H7 (cell line): ENCODE measurements at places on chromosomes 4 and X.
A peak's percentile ranks its signal among the peaks of the same experiment; 100 is the strongest.

DNA sequence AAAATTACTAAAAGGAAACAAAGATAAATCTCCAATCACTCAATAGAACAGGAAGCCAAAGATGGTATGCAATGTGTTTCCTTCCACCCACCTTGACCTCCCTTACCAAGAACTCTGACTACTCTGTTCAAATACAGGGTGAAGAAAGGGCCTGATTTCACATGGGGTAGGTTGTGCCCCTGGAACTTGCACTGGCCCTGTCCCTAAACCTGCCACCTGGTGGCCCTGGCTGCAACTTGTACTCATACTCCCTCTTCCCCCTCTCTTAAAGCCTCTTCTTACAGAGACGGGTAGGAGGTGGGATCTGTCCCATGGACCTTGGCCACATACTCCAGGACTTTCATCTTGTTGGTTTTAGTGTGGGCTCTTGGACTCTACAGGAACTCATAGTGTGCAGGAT is 17.3 kb upstream of the TMEM185A start:
- peak; percentile 53 for DNase-seq

DNA sequence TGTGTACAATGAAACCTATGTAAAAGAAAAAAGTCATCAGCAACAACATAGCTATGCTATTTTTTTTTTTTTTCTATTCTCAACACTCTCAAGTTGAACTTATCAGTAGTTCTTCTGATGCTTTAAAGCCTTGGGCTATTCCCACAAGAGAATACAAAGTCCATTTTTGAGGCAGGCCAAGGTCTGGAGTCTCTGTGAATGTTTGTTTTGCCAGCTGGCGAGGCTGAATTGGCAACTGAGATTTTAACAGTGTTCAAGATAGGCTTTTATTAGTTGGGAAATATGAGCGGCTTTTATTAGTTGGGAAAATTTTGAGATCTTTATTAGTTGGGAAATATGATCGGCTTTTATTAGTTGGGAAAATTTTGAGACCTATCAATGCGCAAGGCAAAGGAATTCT is 336.6 kb downstream of the SLITRK2 start:
- no peak for DNase-seq

DNA sequence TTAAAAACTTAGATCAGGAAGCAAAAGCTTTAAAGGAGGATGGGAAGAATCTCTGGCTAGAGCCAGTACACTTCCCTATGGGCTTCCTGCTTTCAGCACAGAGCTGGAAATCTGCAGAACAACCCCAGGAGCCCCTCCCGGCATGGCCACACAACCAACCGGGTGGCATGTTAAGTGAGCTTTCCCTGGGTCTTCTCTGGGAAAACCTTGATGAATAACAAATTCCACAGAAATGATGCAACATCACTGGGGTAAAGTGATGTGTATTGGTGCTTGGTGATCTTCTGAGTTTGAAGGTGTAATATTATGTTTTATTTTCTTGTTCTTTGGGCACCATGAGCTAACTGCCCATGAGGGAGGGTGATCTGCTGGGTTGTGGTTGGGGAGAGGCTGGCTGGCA is 22.1 kb downstream of the NHS start:
- DNase-seq: no peak

DNA sequence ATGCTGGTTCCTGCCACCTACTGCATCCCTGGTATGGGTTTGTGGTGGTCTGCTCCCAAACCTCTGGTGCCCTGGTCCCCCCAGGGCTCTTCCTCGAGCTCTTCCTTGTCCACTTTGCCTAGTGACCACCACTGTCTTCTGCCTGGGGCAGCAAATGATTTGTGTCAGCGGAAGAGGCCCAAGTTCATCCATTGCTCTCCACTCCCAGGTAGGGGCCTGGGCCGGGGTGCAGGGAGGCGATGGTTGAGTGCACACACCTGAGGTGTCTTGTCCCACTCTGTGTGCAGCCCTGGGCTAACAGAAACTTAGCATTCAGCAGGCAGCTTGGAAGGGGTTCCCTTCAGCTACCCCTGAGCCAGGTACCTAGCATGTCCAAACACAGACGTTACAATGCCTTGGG is 75.6 kb upstream of the SOX3 start:
- DNase-seq: no peak

GRCh38 chr4:82500435-82501153 is 61.2 kb downstream of the TMEM150C start:
- peak; percentile 47 for DNase-seq

- no peak for DNase-seq
Measured at GRCh38 chr4:53355930-53356521, 9.8 kb downstream of the SCFD2 start.

DNA sequence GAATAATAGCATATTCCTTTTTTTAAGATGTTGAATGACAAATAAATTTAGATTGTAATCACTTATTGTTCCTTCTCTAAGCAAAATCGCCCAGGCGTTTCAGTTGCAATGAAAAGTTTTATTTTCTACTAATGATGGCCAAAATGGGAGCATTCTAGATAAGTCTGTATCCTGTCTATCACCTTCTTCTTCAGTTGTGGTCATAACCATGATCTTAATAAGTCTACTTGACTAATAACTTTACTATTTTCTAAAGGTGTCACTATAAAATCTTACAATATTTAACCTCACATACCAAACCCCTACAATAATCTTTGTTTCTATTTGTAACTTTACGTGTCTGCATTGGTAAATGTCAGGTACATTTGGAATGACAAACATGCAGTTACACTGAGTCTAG is 723.7 kb upstream of the MAGEB2 start:
- no peak for DNase-seq

- no peak for DNase-seq
Measured at GRCh38 chr4:178165251-178165950, 723.2 kb upstream of the AGA start.

DNA sequence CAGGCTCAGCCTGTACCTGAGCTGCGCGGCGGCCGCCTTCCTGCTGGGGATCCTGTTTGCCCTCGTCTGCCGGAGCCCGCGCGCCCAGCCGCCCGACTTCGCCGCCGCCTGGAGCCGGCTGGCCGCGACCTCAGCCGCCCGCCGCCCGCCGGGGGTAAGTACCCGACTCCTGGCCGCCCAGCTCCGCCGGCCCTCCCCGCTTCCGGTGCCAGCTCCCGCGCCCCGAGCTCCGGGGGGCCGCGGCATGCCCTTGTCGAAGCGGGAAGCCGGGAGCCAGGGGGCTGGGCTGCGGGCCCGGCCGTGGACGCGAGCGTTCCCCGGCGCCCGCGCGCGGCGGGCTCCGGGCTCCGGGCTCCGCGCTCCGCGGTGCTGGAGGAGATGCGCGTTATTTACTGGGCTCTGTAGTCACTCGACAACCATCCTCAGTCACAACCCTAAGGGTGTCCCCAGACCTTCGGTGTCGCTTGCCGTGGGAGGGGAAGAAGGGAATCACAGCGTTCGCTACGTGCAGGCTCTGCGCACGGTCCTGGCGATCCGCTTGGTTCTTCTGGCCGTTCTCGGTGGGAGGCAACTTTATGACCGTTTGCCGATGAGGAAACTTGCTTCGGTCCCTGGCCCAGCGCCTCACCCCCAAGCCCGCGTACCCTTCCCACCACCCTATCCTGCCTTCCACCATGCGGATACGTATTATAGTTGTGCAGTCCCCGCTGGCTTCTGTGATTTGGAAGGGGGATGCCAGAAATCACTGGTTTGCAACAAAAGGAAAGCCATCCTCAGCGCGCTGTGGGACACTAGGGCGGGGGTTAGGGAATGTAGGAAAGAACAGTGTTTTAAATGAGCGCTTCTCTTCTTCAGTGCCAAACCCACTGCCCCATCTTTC is 944 bp downstream of the SNX25 start:
- DNase-seq: peak; percentile 78

GRCh38 chr4:33334416-33334815 is 2614.2 kb downstream of the PCDH7 start:
- DNase-seq: no peak

DNA sequence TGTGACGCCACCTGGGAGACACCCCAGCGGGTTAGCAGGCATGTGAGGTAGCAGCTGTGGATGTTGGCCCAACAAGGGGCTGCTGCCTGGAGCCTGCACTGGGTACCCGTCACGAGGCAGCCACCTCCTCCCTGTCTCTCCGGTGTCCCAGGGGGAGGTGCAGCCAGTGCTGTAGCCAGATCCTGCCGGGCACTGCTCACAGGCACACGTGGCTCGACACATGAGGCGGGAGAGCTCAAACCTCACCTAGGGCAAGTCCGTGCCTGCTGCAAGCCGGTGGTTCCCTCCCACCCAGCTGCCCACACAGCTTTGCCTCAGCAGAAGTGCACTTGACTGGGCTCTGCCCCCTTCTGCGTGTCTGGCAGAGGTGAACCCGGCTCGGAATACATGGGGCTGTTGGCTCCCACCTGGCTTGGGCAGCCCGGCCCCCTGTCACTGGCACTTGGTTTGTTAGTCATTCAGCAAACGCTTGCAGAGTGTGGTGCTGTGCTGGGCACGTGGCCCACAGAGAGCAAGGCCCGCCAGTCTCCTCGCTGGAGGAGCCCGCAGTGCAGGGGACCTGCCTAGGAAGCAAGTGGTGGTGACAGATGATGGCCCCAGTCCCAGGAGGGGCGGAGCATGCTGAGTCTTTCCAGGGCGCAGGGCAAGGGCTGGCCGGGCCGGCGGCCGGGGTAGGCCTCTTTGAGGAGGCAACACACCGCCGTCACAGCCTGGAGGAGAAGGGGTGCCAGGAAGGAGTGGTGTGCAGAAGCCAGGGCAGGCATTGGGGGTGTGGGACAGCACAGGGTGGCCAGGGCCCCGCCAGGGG is 10.1 kb upstream of the SH3TC1 start:
- peak; percentile 58 for DNase-seq

DNA sequence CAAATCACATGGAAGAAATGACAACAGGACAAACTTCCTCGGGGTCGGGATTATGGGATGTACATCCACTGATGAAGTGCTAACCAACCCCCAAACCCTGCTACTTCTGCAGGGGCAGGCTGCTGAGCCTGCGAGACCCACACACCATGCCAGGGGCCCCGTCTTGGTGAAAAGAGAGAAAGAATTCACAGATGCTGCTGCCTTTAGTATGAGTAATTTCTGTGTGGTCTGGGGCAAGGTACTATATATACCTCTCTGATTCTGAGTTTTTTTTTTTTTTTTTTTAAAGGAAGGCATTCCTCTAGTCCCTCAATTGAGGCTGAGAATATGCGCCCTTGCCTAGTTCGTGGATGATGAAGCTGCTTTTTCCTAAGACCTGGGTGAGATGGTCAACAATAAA is 24.8 kb downstream of the PDHA1 start:
- DNase-seq: no peak

GRCh38 chr4:78362310-78362709 is 189.3 kb upstream of the ANXA3 start:
- DNase-seq: no peak

GRCh38 chr4:117968606-117969005 is 65.7 kb upstream of the NDST3 start:
- DNase-seq: no peak

DNA sequence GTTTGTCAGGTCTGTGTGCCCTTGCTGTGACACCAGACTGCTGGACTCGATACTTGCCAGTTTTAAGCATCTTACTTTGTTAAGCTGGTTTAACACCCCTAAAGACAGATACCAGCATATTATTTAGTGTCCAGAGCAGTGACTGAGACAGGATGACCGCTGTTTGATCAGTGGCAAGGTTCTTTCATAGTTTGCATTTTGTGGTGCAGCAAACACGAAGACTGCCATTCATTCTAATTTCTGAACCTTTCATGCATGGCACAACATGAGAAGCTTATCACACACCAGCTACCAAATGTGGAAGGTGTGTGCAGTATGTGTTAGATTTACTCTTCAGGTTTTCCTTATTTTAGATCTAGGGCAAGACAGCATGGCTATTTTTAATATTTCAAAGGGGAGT is 28.2 kb downstream of the JADE1 start:
- no peak for DNase-seq

- DNase-seq: no peak
Measured at GRCh38 chrX:69066021-69066757, 99.1 kb downstream of the PJA1 start.

GRCh38 chrX:12128017-12128416 is 10.3 kb upstream of the FRMPD4 start:
- no peak for DNase-seq

DNA sequence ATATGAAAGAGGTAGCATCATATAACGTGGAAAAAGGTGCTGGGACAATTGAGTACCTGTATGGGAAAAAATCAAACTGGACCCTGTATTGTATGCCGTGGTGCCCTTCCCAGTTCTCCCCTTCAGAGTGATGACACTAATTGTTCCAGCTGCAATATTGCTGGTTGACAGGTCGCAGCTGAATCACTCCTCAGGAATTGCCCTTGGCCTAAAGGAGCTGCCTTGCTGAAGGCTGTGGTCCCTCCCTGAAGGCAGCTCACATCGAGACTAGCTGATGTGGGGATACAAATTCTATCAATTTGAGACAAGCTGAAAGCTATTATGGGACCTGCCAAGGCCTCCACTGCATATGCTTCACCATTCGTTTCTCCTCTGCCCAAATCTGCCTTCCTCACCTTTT is 39.3 kb upstream of the CXCL8 start:
- no peak for DNase-seq

DNA sequence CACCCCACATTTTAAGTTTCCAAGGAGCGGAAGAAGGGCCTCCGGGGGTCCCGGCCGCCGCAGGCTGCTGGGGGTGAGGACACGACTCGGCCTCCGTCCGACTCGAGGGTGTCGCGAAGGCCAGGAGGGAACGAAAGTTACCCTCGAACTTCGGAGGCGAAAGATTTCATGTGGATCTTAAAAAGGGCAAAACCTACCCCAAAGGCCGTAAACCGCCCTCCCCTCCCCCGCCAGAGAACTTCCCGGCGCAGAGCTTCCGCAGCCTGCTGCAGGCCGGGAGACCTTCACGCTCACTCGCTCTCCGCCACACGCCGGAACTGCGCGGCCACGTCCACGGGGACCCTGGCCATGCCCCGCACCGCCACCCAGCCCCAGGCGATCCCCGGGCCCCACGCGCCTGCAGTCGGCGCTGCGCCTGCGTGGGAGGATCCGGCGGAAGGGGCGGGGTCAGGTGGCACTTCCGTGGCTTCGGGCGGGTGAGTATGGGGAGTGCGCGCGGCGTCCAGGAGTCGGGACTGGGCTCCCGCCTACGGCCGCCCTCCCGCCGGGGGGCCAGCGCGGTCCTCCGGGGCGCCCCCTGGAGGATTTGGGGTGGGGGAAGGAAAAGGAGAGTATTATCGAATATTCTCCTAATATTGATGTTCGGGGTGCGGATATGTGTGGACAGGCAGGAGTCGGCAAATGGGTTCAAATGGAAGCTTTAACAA is at the start of gene MMAA:
Gene MMAA, plus strand, starts transcription at position 454 of the 707 bp plus-strand sequence. CDS start 19,755 bp downstream, outside the sequence.
- peak; percentile 96 for DNase-seq

DNA sequence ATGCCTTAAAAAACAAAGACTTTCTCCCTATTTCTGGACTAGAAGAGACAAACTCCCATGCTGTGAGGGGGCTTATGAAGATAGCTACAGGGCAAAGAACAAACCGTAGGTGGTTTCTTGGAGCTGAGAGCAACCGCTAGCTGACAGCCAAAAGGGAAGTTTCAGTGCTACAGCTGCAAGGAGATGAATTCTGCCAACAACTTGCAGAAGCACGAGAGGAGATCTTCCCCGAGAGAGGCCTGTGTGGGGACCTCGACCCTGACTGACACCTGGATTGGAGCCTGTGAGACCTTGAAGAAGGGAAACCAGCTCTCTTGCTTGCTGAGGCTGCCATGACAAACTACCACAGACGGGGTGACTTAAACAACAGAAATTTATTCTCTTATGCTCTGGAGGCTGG is 183.8 kb upstream of the VCX3A start:
- DNase-seq: no peak
